Activated CD8-positive, alpha-beta memory T cell treated with anti-CD3 and anti-CD28 coated beads, Interleukin-2, amount 10 ng/mL, durations not matched to agents 7 days and 5 days (primary cell): ENCODE measurements at places on chromosomes 3 and 15.

DNA sequence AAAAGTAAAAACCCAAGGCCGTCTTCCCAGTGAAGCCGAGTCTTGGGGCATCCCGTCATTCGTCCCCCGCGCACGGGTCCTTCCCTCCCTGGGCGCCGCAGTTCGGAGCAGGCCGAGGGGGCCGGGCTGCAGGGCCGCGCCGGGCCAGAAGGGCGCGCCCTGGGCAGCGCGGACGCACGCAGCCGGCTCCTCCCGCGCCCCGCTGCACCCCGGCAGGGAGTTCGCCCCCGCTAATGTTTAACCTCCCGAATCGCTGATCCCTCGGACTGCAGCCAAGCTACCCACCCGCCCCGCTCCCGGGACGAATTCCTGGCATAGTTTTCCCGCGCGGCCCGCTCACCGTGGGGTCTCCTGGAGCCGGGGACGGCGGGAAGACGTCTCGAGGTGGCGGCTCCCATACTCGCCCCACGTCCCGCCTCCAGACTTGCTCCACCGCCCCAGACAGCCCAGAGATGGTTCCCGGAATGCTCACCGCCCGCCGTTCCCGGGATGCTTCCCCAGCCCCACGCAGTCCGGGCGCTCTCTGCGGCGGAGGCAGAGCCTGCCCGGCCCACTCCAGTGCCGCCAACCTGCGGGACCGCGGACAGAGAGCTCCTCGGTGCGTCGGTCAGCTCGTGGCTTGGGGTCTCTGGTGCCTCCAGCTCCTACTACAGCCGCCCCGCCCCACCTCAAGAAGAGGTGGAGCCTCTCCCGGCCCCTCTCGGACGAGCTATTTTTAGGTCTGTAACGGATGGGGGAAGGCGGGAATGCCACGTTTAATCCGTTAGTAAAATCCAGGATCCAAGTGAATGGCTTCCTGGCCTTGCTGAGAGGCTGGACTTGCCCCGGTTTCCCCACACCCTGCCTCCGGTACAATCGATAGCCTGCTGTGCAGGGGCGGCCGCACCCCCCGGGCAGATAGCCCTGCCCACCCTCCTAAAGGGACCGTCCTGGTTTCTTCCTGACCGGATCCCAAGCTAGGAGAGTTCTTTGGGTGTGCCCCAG is at the start of gene DZIP1L:
Gene DZIP1L (minus strand): TSS at position 621 of the 984 bp plus-strand sequence. CDS start 11,637 bp downstream, outside the sequence.
- DNase-seq, result peak; percentile 46
- H3K27me3 ChIP-seq, result peaks cover 64% of the 10 kb centered on the region
- no peaks in the 10 kb centered on the region for H3K36me3 ChIP-seq
- H3K27ac ChIP-seq, result no peak within 1 kb of the TSS
- H3K4me1 ChIP-seq, result peaks cover 6% of the 10 kb centered on the region

- no peaks in the 10 kb centered on the region for H3K36me3 ChIP-seq
- peaks cover 10% of the 10 kb centered on the region for H3K27me3 ChIP-seq
- no peaks in the 10 kb centered on the region for H3K4me1 ChIP-seq
- H3K4me3 ChIP-seq, result no peak overlapping the region
Observed at GRCh38 chr15:99961011-99961441, 227.8 kb upstream of the LYSMD4 start.

DNA sequence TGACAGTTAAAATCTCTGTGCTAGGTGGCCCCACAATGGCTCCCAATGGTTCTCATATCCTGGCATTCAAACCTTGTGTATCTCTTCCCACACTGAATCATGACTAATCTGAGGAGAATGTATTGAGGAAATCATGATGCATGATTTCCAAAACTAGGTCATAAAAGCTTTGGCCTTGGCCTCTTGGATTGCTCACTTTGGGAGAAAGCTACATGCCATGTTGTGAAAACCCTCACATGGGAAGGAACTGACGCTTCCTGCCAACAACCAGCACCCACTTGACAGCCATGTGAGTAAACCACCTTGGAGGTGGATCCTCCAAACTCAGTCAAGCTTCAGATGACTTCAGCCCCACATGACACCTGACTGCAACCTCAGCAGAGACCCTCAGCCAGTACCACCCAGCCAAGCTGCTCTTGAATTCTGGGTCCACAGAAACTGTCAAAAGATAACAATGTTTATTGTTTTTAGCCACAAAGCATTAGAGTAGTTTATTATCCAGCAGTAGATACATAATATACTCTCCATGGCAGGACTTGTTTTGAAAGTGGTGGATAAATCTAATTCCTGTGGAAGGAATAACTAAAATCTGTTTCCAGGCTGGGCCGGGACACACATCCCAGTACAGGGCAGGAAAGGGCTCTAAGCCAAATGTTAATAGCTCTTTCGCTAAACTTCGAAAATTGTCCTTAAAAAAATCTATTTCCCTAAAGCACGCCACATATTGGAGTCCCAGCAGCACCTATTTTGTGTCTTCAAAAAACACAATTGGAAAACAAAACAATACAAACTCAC is 1.0 kb upstream of the ZNF620 start:
- peak overlapping the region; percentile 92 for H3K4me3 ChIP-seq
- H3K4me1 ChIP-seq, result peaks cover 31% of the 10 kb centered on the region
- H3K27me3 ChIP-seq, result no peaks in the 10 kb centered on the region
- H3K27ac ChIP-seq, result no peak overlapping the region
- H3K36me3 ChIP-seq, result peaks cover 18% of the 10 kb centered on the region
- no peak for DNase-seq

DNA sequence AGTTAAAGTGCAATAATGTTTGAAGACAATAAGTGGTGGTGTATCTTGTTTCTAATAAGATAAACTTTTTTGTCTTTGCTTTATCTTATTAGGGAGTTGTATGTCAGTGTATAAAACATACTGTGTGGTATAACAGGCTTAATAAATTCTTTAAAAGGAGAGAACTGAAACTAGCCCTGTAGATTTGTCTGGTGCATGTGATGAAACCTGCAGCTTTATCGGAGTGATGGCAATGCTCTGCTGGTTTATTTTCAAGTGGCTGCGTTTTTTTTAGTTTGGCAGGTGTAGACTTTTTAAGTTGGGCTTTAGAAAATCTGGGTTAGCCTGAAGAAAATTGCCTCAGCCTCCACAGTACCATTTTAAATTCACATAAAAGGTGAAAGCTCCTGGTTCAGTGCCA is 2.7 kb downstream of the RPL15 start:
- H3K4me3 ChIP-seq, result no peak overlapping the region
- H3K36me3 ChIP-seq, result peaks cover 45% of the 10 kb centered on the region
- DNase-seq, result no peak
- peaks cover 38% of the 10 kb centered on the region for H3K4me1 ChIP-seq
- no peaks in the 10 kb centered on the region for H3K27me3 ChIP-seq

DNA sequence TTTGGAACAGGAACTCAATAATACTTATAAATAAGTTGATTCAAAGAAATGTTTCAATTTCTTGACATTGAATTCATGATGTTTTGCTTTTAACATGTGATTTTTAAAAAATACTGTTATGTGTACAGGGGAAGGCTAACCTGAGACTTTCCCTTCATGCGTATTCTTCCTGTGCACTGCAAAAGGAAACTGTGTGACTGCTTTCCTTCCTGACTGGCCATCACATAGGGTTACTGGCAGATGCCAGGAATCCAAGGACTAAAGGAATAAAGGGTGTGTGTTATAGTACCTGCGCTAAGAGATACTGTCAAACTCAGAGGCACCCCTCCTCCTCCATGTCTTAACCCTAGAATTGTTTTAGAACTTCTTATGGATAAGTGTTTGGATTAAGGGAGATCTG is 236.0 kb downstream of the UBE2E2 start:
- no peak overlapping the region for H3K27ac ChIP-seq
- H3K4me3 ChIP-seq, result no peak overlapping the region
- no peak for DNase-seq
- no peaks in the 10 kb centered on the region for H3K36me3 ChIP-seq

GRCh38 chr15:55741833-55742497 is 987 bp downstream of the PRTG start:
- no peak for DNase-seq
- peaks cover 3% of the 10 kb centered on the region for H3K4me1 ChIP-seq
- H3K27me3 ChIP-seq, result peaks cover 37% of the 10 kb centered on the region

- no peaks in the 10 kb centered on the region for H3K36me3 ChIP-seq
- H3K27me3 ChIP-seq, result no peaks in the 10 kb centered on the region
- no peak overlapping the region for H3K27ac ChIP-seq
- H3K4me1 ChIP-seq, result no peaks in the 10 kb centered on the region
Observed at GRCh38 chr3:65883613-65884012, 155.1 kb downstream of the MAGI1 start.

GRCh38 chr3:44259404-44259803 is 17.7 kb downstream of the TOPAZ1 start:
- H3K36me3 ChIP-seq, result no peaks in the 10 kb centered on the region
- peaks cover 18% of the 10 kb centered on the region for H3K27me3 ChIP-seq
- no peak overlapping the region for H3K4me3 ChIP-seq

GRCh38 chr15:63041402-63041973 is 1.1 kb upstream of the TPM1 start:
- H3K4me3 ChIP-seq, result no peak overlapping the region
- H3K36me3 ChIP-seq, result no peaks in the 10 kb centered on the region
- peaks cover 8% of the 10 kb centered on the region for H3K4me1 ChIP-seq
- peaks cover 86% of the 10 kb centered on the region for H3K27me3 ChIP-seq
- no peak overlapping the region for H3K27ac ChIP-seq

DNA sequence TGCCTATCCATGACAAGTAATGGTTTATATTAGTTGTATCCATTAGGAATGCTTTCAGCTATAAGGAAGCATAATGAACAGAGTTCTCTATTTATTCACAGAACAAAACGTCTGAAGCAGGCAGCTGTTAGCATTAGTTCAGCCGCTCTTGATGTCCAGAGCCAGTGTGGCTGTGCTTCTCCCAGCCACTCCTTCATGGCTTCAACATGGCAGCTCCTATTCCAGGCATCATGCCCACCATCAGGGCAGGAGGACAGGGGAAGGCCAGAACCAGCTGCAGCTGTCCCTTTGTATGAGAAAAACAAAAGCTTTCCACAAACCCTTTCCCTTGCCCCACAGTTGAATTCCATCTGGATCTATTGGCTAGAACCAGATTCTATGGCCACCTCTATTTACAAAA is 12.9 kb upstream of the SNRK start:
- H3K4me1 ChIP-seq, result peaks cover 3% of the 10 kb centered on the region
- DNase-seq, result no peak
- H3K4me3 ChIP-seq, result no peak overlapping the region
- H3K27ac ChIP-seq, result no peak overlapping the region

DNA sequence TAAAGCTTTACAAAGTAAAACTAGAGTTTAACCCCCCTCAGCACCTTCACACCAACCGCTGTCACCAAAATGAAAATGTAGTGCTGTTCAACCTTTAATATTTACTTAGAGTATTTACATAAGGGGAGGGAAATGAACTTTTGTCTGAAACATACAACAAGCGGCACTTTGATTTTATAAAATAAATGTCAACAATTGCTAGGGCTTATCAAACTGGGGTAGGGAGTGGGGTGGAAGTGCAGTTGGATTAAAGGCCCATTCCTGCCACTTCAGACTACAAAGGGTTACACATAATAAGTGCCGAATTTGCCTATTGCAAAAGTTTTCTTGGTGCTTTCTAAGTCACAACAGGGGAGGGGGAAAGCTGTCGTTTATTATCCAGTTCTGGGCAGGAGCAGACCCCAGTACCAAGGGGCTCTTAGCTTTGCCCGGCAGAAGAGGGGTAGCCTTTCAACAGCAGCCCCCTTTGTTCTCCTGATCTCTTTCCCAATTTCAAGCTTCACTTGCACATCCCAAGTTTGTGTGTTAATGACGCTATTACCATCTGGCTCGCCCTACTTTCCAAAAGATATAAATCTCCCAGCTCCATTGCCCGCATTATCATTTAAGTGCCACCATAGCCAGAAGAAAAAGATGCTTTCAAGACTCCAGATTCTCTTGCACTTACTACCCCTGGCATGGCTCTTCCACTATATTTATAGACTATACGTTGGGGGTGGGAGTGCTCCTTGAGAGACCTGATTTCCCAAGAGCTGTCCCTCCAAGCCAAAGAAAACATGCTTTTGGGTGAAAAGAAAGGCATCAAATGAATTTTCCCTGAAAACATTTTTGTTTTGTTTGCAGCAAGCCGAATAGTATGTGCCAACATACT is 17.0 kb downstream of the SOX2 start:
- H3K36me3 ChIP-seq, result peaks cover 5% of the 10 kb centered on the region
- peaks cover 2% of the 10 kb centered on the region for H3K4me1 ChIP-seq
- peaks cover 69% of the 10 kb centered on the region for H3K27me3 ChIP-seq
- peak overlapping the region; percentile 7 for H3K27ac ChIP-seq

DNA sequence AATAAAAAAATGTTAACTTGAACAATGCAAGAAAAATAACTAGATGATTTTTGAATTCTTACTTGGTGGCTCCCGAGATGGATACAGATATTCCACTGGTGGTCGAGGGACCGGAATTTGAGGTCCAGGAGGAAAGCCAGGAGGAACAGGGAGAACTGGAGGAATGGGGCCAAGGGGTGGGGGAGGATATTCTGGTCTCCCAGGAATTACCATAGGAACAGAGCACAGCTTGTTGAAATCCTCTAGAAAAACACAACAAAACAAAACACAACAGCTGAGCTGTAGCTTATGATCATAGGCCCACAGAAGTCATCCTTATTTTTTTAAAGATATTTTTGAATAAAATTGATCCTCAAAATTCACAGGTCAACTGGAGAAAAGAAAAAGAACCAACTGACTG is 129.4 kb downstream of the FBN1 start:
- no peaks in the 10 kb centered on the region for H3K4me1 ChIP-seq
- H3K27ac ChIP-seq, result no peak overlapping the region
- no peaks in the 10 kb centered on the region for H3K36me3 ChIP-seq
- no peak for DNase-seq
- no peak overlapping the region for H3K4me3 ChIP-seq

DNA sequence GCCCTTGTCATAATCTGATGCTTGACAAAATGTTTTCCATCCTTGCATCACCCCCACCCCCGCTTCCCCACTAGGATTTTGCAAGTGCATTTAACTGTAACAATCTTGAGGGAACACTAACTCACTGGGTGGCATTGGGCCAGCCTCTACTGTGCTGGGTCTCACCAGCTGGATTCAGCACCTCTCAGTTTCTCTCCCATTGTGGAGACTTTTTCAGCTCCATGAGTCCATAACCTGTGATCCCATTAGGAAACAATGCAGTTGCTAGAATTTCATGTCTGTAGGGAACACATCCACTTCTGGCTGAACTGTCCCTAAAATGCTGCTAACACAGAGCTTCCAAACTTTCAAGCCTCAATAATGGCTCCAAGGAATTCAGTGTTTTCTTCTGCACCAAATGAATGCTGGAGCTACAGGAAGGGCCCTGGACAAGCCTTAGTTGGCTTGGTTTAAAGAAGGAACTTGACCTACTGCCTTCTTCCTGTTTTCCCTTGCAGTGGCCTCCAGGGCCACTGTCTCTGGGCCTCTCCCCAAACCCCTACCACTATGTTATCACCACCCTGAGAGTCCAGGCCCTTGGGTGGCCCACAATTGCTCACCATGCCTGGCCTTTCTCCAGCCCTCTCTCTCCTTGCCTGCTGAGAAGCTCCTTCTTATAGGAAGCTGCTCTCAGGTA is 15.6 kb downstream of the CYP19A1 start:
- no peaks in the 10 kb centered on the region for H3K36me3 ChIP-seq
- H3K4me1 ChIP-seq, result no peaks in the 10 kb centered on the region
- peaks cover 30% of the 10 kb centered on the region for H3K27me3 ChIP-seq
- no peak overlapping the region for H3K27ac ChIP-seq
- no peak overlapping the region for H3K4me3 ChIP-seq

DNA sequence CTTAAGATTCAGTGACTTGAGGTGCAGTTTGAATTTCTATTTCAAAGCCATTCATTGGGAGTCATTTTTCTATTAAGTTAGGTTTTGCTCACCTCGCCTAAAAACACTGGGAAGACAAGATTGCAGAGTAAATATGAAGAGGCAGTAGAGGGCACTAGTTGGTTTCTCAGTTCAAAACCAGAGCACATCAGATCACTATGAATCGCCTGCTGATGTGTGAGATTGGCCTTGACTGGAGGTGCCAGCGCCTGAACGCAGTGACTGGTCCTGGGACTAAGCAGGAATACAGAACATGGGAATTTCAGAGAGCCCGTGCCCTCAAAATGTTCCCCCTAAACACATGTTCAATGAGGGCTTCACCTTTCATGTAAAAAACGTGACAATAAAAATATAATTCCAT is 229.0 kb downstream of the ITPR1 start:
- no peak overlapping the region for H3K4me3 ChIP-seq
- DNase-seq, result peak; percentile 55
- no peaks in the 10 kb centered on the region for H3K27me3 ChIP-seq
- H3K27ac ChIP-seq, result peak overlapping the region; percentile 71
- H3K36me3 ChIP-seq, result peaks cover 35% of the 10 kb centered on the region
